ENCODE measurements at places on chromosomes 7 and 10.

GRCh38 chr10:110609605-110610004 is 34.5 kb upstream of the RBM20 start:
- DNase-seq, result no peak

DNA sequence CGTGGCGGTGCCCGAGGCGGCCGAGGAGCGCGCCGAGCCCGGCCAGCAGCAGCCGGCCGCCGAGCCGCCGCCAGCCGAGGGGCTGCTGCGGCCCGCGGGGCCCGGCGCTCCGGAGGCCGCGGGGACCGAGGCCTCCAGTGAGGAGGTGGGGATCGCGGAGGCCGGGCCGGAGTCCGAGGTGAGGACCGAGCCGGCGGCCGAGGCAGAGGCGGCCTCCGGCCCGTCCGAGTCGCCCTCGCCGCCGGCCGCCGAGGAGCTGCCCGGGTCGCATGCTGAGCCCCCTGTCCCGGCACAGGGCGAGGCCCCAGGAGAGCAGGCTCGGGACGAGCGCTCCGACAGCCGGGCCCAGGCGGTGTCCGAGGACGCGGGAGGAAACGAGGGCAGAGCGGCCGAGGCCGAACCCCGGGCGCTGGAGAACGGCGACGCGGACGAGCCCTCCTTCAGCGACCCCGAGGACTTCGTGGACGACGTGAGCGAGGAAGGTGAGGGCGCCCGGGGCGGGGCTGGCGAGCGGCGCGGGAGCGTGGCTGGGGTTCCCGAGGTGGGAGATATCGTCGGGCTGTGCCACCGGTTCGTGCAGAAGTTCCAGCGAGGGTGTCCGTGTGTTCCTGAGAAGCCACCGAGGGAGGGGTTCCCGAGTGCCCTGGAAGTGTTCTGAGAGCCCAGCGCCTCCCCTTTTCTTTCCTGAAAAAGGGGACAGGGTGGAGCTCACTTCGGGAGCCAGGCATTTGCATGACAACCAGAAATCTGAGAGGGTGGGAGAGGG is 495 bp downstream of the EIF3B start:
- no peak for DNase-seq

GRCh38 chr10:100970914-100971811 is 1.9 kb downstream of the SEMA4G start:
- DNase-seq, result no peak

DNA sequence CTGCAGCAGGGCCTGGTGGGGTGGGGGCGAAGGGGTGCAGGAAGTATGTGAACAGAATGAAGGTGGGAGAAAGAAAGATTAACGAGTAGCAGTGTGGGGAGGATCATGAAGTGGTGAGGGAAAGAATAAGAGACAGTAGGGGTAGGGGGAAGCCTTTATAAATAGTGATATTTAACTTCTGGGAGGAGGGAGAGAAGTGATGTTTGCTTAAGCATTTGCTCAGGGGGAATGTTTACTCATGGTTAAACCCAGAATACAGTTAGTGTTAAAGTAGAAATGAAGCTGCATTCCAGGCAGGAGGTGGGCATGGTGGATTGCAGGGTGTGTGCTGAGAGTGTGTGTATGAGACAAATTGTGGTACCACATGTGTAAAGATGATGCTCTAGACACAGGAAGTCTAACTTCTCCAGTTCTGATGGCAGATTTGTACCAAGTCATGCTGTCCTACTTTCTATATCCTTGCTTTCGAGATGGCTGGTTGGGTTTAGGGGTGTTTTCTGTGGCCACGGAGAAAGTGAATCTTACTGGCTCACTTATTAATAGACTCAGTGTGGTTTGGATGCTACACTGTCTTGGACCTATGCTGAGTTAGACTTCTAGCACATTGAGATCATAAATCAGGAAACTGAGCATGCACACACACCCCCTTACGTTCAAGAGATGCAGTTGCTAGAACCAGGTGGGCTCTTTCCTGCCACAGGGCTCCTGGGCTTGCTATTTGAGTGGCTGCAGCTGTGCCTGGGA is 10.6 kb upstream of the DNMBP start:
- no peak for DNase-seq

- no peak for DNase-seq
Observed at GRCh38 chr7:20542594-20542993, 72.9 kb upstream of the ABCB5 start.

DNA sequence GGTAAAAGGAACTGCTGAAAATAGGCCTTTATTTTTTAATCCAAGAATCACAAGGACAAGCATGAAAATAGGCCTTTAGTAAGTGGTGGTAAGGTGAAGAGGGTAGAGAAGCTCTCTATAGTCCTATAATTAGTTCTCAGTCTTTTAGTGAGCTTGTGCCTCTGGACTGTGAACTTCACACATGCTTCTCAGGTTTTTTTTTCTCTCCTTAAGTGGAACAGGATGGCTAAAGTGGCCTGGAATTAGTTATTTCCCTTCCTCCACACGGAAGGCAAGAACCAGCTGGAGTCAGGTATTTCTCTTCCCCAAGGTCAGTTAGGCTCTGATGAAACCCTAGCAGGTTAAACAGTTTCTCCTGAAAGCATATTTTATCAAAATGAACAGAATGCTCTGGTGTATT is 203.0 kb upstream of the MINDY3 start:
- DNase-seq, result no peak
